ENCODE measurements at places on chromosomes 5 and 9.

GRCh38 chr5:73126957-73127356 is 6.6 kb downstream of the TMEM171 start:
- no peak for DNase-seq

- no peak for DNase-seq
Measured at GRCh38 chr9:128917151-128917849, 3.5 kb upstream of the PHYHD1 start.

- no peak for DNase-seq
Measured at GRCh38 chr9:13716601-13717321, 437.3 kb upstream of the MPDZ start.

DNA sequence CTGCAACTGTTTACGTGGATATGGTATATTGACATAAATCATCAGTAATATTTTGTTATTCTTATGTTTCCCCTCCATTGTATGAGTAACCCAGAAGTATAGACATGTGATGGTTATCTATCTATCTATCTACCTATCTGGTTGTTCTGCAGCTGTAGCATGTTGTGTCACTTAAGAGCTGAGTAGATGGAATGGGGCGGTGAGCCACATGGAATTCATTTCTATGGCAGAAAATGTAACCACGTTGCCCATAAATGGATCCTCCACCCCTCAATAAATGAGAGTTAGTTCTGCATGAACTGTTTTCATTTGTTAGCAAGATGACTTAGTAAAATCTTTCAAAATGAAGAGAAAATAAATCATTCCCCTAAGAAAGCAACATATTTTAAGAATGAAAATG is 553.2 kb downstream of the MAT2B start:
- DNase-seq, result no peak

- DNase-seq, result no peak
Measured at GRCh38 chr5:14861123-14861765, 10.3 kb downstream of the ANKH start.

- DNase-seq, result peak; percentile 19
Measured at GRCh38 chr5:115461506-115462290, 82.9 kb downstream of the FEM1C start.

DNA sequence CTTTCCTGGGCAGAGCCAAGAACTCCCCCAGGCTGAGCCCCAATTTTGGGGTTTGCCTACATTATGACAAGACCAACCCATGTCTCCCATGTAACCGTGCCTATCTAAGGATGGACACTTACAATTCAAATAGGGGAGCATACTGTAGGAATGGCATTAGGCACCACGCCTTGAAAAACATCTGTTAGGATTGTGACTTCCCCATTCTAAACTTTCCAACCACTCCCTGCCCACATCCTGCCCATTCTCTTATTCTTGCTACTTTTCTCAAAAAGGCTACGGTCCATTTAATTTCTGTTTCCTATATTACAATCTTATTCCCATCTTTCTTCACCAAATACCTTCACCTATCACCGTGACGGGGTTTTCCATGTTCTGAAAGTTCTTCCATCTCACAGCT is 99.2 kb downstream of the LPAR1 start:
- DNase-seq, result no peak

GRCh38 chr5:34591723-34592122 is 64.4 kb upstream of the RAI14 start:
- no peak for DNase-seq

- no peak for DNase-seq
Measured at GRCh38 chr9:1713841-1714240, 301.3 kb upstream of the SMARCA2 start.

DNA sequence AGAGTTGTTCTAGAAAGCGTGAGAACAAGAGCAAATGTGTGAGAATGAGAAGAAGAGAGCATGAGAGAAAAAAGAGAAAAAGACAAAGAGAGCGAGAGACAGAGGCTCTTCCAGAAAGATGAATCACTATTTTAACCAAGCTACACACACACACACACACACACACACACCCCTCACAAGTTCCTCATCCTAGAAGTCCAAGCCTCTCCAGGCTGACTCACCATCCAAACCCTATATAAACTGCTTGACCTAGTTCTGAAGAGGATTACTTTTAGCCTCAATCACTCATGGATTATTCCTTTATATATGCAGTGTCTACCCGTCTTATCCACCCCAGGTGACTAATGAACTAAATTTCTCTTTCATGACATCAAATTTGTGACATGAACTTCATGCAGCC is 37.6 kb downstream of the C9orf57 start:
- DNase-seq, result no peak

GRCh38 chr9:32306006-32306405 is 78.4 kb upstream of the ACO1 start:
- DNase-seq, result no peak

- DNase-seq, result no peak
Measured at GRCh38 chr5:54390015-54390414, 65.5 kb upstream of the HSPB3 start.

- DNase-seq, result no peak
Measured at GRCh38 chr9:91062281-91062680, 260.7 kb downstream of the SYK start.

DNA sequence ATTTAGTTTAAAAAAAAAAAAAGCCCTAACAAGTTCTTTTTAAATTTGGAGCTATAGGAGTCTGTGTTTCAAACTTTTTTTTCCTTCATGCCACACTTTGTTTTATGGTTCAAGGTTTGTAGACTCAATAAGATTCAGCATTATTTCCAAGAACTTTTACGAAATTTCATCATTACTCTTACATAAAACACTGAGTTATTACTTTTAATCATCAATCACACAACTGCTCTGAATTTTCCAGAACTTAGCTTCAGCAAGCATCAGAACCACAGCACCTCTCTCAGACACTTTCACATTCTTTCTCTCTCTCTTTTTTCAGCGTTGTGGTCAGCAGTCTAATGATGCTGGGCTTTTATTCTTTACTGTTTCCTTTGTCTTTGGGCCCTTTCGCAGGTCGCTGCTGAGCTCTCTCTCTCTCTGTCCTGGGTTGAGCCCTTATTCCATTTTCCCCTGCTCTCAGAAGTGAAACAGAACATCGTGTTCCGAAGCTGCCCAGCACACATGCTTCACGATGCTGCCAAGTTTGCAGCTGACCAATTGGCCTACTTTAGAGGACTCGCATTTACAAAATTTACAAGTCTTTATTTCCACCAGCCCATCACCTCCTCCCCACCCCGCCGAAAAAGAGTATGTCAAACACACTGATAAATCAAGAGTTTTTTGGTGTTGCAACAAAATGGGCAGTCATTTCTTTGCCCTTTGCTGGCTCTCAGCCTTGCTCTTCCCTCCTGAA is 44.6 kb upstream of the PIK3R1 start:
- DNase-seq, result no peak

GRCh38 chr9:121735065-121735792 is 83.8 kb downstream of the DAB2IP start:
- DNase-seq, result no peak

- no peak for DNase-seq
Measured at GRCh38 chr9:121774715-121775613, 123.5 kb downstream of the DAB2IP start.

DNA sequence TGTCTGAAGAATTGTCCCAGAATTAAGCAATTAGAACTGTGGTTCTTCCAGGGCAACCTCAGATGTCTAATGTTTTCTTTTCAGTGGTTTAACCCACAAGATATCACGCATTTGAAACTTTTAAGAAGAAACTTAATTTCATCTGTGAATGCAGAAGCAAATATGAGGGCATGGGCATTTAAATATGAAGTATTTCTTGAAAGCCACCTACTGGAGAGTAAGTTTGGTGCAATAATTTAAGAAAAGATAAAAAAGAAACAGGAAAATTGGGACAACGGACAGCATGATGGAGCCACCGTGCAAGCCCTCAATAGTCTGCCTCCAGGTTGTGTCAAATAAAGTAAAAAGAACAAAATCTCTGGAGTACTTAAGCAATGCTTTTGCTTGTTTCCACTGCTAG is 1.2 kb upstream of the CAPSL start:
- DNase-seq, result no peak

DNA sequence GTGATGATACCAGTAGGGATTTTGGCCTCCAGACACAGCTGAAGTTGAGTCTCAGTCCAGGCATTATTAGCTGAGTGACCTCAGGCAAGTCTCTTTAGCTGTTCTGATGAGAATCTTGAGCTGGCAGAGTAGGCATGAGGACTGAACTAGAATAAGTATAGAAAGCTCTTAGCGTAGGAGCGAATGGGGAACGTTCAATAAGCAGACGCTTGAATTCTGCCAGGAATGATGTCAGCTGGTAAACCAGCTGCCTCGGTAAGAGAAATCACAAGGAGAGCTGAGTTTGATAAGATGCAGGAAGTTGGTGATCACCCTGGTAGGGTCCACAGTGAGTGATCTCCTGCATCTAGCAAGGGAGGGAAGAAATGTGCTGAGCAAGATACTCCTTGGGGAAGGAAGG is 280.4 kb downstream of the NTRK2 start:
- DNase-seq, result no peak

- DNase-seq, result no peak
Measured at GRCh38 chr9:13367784-13368183, 88.3 kb upstream of the MPDZ start.

GRCh38 chr5:150590979-150591695 is 49.3 kb upstream of the SYNPO start:
- no peak for DNase-seq

DNA sequence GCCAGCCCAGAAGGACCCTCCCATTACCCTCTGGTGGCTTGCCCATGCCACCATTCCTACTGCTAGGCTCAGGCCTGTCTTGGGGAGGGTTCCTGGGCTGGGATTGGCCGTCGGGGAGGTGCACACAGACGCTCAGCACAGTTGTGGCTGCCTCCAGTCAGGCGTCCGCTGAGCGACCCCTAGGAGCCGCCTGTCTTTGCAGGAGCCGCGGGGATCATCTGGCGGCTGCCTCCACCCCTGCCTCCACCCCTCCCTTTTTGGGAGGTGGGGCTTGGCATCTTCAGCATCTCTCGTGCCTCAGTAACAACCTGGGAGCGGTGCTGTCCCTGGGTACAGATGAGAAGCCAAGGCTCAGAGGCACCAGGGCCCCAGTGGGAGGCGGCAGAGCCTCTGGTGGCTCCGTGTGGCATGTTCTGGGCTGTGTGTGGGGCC is 39.6 kb downstream of the RXRA start:
- DNase-seq, result no peak

GRCh38 chr9:15032860-15033259 is 122.6 kb upstream of the FREM1 start:
- DNase-seq, result no peak

DNA sequence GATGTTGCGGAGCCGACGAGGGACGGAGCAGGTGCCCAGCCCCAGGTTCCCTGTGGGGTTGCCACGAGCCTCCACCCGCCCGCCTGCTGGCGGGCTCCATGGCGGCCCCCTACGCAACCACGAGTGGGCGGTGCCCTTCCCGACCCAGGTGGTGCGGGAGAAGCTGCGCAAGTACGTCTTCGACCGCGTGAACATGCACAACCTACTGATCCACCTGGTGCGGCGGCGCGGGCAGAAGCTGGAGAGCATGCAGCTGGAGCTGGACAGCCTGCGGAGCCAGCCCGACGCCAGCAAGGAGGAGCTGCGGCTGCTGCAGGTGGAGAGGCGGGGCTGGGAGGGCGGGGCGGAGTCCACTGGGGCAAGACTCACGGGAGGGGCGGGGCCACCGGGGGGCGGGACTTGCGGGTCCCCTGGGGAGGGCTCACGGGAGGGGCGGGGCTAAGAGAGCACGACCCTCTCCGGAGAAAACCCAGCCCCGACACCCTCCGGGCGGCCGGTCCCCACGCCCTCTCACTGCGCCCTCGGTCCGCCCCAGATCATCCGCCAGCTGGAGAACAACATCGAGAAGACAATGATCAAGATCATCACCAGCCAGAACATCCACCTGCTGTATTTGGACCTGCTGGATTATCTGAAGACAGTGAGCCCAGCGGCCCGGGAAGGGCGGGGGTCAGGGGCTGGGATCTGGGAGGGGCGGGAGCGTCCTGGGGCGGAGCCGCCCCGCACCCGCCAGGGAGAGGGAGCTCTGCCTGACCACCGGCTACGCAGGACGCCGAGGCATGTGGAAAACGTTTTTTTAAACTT is 3.9 kb downstream of the CCDC183 start:
- DNase-seq, result peak; percentile 81

GRCh38 chr5:135565266-135565665 is 13.5 kb downstream of the CXCL14 start:
- no peak for DNase-seq

DNA sequence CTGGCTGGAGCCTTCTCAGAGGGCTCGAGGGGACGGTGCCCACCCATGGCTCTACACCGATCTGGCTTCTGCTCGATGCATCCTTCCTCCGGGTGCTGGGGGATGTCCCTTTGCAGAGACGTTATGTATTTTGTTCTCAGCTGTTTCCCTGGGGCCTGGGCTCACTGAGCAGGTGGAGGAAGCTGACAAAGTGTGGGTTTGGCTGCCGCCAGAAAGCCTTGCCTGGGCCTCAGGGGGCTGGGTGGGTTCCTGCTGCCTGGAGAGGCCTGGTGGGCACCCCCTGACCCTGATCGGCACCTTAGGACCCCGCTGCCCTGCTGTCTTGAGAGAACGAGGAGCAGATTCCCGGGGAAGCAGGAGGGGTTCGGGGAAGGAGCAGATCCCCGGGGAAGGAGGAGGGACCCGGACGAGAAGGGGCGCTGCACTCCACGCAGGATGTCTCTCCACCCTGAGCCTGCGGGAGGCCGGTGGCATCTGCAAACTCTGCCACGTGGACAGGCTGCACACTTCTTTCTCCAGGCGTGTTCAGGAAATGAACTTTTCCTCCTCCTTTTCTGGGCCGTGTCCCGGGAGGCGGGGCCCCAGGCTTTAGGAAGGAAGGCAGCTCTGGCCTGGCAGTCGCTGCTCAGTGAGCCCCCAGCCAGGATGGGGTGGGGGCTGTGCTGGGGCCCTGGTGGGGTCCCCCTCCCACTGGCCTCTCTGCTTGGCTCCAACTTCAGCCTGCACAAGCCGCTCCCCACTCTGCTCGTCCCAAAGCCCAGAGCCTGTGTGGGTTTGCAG is 148.9 kb downstream of the RXRA start:
- DNase-seq, result no peak

DNA sequence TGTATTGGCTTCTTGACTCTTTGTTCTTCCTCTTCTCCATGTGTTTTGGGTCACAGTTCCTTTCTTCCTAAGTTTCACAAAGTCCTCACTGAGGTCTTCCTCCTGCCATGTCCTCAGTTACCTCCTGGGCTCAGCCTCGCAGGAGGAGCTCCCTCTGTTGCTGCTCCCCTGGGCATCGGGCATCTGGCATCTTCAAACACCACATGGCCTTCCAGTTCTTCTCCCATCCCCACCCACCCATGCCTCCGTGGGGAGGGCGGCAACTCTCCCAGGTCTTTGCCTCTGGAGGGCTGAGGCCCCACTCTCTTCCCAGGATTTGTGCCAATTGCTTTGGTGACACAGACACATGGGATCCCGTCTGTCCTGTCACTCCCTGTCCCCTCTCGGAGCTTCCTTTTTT is 22.8 kb downstream of the MRPL36 start:
- DNase-seq, result no peak

Data from stimulated activated CD4-positive, alpha-beta T cell treated with anti-CD3 and anti-CD28 coated beads, Interleukin-12 subunit alpha, Interleukin-12 subunit beta, amount 100 ng/mL, for 24 hours (primary cell).